ENCODE measurements at places on chromosomes 6 and 20.

DNA sequence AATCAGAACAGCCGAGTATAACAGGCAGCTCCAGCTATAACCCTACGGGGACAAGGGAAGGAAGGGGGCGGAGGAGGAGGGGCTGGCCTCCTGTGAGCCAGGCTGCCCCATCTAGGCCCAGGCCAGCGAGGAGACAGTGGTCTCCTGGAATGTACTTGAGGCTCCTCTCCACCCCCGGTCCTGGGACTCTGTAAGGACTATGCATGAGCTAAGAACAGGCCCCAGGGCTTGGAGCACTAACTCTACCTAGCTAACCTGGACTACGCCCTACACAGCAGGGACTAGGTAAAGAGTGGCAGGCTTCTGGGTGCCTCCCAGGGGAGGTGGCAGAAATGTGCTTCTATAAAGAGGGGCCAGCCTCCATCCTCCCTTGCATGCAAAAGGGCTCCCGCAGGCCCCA is 8.9 kb downstream of the KCNK15 start:
- DNase-seq: no peak

GRCh38 chr6:47009583-47009982 is 32.5 kb downstream of the ADGRF1 start:
- no peak for DNase-seq

DNA sequence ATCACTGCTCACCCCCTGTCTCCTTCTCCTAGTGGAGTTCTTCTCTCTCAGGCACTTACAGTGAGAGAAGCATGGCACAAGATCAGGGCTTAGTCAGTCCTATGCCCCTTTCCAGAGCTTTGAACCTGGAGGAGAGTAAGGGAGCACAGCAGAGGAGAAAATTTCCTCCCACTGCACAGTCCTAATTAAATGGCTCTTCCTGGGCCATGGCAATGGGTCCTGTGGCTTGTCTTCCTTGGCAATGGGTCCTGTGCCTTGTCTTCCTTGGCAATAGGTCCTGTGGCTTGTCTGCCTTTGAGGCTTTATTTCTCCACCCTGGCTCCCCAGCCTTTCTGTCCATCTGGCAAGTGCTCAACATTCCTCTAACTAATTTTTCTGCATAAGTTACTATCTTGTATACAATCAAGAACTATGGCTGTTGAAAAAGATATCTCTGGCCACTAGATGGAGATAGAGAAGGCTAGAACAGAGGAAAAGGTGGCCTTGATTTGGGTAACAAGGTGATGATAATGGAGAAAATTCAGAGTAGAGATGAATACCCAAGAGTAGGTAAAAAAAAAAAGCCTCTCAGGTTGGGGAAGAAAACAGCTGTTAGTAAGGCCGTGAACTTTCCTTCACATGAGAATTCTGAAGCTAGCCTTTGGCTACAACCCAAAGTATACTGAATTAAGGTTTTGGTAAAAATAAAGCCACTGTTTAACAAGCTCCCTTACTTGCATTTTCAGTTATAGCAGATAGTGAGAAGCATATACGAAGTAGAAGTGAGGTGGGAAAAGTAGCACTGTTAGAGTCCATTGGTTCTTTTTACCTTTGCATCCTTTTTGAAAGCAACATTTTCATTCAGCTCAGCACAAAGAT is 504.9 kb downstream of the DOK5 start:
- DNase-seq: no peak

DNA sequence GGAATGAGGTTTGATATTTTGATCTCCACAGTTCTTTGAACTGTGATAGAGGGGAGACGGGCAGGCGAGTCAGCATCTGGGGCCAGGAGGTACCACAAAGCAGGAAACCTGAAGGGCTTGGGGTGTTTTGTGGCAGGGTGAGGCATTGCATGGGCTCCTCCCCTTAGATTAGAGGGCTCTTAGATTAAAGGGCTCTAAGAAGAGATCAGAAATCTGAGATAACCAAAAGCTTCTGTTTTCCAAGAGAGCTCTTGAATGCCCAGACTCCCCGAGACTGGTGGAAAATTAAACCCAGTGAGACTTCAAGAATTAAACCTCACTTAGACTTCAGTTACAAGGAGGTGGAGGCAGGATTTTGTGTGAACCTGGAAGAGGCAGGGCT is 2.4 kb upstream of the GPX5 start:
- no peak for DNase-seq

- no peak for DNase-seq
Measured at GRCh38 chr6:133435065-133435728, 194.0 kb downstream of the EYA4 start.

DNA sequence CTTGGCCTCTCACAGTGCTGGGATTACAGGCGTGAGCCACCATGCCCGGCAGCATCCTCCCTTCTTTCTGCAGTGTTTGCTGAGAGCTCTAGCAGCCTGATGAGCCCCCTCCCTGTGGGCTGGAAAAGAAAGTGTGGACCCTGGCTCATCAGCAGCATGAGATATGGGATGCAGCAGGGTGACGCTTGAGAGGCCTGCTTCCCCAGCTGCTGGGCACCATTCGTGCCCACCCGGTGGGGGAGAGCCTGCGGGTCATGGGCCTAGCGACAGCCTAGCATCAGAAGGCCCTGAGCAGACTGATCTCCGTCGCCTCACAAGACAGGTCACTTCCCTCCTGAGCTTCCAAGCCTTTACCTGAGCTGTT is 16.0 kb upstream of the CCDC167 start:
- no peak for DNase-seq

- no peak for DNase-seq
Measured at GRCh38 chr6:109767961-109768360, 76.9 kb downstream of the FIG4 start.

GRCh38 chr6:149259753-149260152 is 57.8 kb upstream of the TAB2 start:
- no peak for DNase-seq

DNA sequence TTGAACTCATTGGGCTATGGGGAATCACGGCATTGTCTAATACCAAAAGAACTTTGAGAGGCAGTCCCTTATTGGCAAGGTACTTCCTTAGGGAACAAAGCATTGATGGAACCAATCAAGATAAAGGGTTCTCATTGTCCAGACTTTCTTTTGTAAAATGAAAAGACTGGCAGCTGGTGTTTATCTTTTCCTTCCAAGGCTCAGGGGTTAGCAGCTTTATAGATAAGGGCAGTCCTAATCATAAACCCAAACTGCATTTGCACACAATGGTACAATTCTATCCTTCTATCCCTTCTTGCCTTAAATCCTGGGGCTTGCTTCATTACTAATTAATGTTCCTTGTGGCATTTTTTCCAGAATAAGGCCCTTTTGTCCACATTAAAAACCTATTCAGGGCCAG is 28.6 kb downstream of the CDK19 start:
- no peak for DNase-seq

DNA sequence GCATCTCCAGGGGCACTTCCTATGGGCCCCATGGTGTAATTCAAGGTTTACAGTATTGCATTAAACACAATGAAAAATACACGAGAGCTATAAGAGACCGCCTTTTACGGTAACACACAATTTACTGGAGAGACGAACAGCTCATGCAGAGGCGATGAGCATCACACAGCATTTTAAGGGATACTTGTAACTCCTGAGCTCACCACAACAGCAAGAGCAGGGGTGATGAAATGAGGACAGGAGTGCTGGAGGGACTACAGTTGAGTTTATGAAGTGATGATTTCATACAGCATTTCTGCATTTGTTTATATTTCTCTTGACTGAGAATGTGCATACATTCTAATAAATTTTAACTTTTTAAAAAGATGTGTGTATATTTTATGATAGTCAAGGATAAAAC is 113.9 kb downstream of the WDR27 start:
- DNase-seq: no peak

All from B cell (primary cell).